Fibroblast of skin of left biceps (primary cell): ENCODE measurements at places on chromosomes 3 and 15.

- DNase-seq = no peak
These were observed 634.9 kb upstream of the CFAP20DC start for GRCh38 chr3:59684766-59685165.

GRCh38 chr3:126442094-126442855, 33.4 kb downstream of the ZXDC start:
- DNase-seq = no peak

GRCh38 chr15:42619656-42620371, 44.4 kb downstream of the STARD9 start:
- no peak for DNase-seq

- DNase-seq = no peak
These were observed 309.8 kb downstream of the OXSM start for GRCh38 chr3:26099692-26100091.

DNA sequence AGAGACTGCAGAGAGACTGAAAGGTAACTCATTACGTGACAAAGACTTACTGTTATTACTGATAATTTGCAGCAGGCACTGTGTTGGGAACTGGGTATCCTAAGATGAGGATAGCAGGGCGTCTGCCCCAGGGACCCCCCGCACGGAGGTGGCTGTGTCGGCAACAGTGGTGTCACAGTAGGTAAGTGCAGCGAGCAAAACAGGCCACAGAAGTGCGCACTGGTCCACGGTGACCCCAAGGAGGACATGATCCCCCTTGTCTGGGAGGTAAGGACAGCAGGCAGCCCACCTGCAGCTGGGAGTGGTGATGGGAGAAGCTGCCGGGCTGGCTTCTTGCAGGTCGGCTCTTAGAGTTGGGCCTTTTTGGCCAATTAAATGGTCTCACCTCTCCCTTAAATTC, 82.9 kb downstream of the FAM43A start:
- DNase-seq = no peak
